NCI-H2171 (cell line): ENCODE measurements at places on chromosomes 5 and 9.

GRCh38 chr9:94603259-94604160 is 9.9 kb upstream of the FBP2 start:
- DNase-seq = peak; percentile 6

DNA sequence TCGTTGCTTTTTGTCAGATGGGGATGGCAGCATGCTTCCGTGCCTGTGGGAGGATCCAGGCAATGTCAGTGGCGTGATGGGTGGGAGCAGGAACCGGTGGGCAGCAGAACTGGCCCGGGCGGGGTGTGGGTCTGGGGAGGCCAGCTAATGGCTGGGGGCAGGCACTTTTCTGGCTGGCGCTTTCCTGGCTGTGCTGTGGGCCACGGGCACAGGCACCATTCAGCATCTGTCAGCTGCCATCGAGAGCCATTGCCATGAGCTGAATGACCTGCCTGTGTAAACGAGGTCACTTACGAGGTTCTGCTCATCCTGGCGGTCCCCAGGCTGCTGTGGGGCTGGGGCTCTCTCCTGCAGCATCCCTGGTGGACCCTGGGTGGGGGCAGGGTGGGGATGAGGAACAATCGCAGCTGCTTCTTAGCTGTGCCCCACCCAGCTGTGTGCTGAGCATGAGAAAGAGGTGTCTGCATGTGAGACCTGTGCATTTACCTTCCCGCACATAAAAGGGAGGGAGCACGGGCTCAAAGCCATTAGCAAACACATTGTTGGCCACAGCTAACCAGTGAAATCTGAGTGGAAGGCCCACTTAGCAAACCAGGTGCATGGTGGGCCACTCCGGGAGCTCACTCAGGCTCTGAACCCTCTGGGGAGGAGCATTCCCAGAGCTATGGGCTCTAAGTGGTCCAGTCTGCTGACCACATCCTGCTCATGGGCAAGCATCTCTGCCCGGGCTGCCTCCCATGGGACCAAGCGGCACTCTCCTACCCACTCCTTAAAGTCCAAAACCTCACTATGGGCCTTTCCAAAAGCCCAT is 41.3 kb upstream of the OLFM1 start:
- no peak for DNase-seq

GRCh38 chr5:52774005-52774410 is 13.7 kb upstream of the ITGA1 start:
- no peak for DNase-seq

- DNase-seq = no peak
Observed at GRCh38 chr9:131960311-131960710, 119.4 kb downstream of the MED27 start.

DNA sequence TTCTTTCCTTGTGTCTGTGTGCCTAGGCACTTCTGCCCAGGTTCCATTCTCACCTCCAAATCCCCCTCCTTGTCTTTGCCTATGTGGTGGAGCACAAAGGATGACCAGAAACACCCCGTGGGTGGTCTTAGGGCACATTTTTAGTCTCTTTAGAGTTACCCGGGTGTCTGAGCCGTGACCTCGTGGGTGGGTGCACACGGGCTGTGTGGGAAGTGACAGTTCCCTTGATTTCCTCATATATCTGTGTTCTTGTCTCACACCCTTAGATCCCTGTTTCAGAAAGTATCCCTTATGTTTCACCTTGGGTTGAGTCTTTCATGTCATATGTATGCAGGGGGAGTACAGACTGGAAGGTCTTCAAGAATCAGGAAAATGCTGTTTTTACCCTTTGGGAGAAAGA is 13.4 kb upstream of the SMIM32 start:
- DNase-seq = no peak

- no peak for DNase-seq
Observed at GRCh38 chr9:20303066-20303465, 319.2 kb downstream of the MLLT3 start.

DNA sequence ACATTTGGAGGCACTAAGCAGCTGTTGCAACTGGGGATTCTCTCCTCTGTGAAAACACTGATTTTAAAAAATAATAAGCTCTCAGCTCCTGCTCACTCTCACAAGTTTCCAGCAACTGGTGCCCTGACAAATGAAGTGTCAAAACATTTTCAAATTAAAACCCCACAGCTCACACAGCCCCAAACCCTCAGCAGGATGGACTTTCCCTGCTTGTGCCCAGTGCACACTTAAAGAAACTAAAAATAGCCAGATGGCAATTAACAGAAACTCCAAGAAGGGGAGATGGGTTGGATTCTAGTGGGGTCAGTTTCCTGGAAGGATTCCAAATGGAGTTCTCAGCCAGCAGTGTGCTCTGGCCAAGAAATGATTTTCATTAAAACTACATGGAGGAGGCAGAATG is 163.0 kb upstream of the PUM3 start:
- DNase-seq = no peak

- DNase-seq = no peak
Observed at GRCh38 chr5:137407090-137407489, 92.0 kb downstream of the SPOCK1 start.

DNA sequence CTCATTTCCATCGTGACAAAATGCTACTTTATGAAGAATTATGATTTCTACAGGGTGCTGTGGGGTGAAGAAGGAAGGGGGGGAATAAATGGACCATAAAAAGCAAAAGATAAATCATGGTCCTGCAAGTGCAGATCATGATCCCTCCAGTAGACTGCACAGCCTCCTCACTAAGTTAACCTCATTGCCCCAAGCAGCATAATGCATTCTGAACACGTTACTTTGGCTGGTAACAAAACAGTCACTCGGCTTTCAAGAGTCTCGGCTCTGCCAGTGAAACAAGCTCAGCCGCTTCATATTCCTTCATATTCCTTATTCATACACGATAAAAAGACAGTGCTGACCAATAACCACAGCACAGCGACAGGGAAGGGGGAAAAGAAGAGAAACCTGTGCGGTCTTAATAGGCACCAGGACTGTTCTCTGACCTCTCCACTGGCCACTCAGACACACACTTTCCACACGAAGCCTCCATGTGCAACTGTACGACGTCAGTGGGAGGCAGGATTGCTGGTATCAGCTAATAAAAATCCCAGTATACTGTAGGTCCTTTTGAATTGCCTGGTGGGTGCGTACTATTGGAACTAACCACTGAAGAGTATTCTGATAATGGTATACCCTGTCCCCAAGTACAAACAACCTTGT is 60.5 kb downstream of the ANKH start:
- DNase-seq = no peak

- no peak for DNase-seq
Observed at GRCh38 chr5:112228667-112229066, 190.4 kb downstream of the EPB41L4A start.

- no peak for DNase-seq
Observed at GRCh38 chr9:116604251-116604650, 82.9 kb upstream of the TRIM32 start.

GRCh38 chr5:142922223-142922952 is 152.2 kb downstream of the ARHGAP26 start:
- DNase-seq = peak; percentile 6

GRCh38 chr9:109817146-109817845 is 37.3 kb downstream of the PALM2AKAP2 start:
- DNase-seq = no peak

DNA sequence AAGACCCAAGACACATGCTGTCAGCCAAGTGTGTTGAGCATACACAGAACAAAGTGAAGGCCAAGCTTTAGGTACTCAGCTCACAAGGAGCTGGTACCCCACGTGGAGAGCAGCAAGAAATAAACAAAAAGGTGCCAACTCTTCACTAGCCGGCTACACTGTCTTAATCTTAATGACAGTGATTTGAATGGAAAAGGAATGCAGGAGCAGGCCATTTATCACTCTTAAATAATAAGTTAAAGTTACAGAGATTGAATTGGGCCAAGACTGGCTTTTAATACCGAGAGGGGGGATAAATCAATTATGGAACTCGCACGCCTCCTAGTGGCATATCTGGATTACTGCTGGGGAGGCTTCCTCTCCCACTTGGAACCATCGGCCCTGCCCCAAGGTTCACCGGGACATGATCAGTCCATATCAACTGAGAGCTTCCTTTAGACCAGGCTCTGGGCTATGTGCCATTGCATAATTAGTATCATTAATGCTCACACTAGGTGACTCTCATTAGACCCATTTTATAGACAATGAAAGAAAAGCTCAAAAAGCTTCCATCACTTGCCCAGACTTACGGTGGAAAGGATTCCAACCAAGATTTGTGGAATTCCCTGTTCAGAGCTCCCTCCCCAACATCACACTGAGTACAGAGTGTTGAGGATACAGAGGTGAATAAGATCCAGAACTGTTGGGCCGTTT is 94.0 kb downstream of the ACTL7B start:
- no peak for DNase-seq

DNA sequence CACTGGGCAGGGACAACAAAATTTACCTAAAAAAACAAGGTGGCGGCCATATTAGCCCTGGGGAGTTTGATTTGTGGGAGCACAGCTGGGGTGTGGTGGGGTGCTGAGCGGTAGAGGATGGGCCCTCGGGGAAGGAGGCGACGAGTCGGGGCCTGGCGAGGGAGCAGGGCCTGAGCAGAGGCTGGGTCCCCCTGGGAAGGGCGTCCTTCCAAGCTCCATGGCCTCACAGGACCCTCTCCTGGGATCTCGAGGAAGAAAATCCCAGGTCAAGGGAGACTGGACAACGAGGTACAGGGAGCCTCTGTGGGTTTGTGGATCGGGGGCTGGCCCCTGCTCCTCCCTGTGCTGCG is 165.5 kb downstream of the CACNA1B start:
- no peak for DNase-seq

DNA sequence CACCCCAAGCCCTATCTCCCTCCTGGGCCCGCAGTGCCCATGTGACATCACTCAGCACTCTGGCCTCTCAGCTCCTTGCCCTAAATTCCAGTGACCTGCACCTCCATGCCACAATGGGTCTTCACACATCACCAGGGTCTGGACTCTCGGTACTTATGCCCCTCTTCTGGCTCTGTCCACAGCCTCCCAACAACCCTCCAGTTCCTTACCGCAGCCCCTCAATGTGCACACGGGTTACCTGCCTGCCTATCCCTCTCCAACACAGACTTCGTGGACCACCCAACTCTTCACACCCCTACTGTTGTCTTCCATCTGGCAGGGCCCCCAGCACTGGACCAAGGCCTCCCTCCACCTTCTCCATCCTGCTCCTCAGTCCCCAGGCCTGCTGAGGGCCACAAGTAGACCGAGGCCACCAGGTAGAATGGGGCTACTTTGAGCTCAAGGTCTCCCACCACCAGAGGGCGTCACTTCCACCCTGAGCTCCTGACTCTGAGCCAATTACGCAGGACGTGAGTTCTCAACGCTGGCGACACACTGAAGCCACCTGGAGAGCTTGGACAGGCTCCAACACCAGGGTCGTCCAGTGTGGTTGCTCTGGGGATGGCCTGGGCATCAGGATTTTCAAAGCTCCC is 172.1 kb downstream of the GABBR2 start:
- DNase-seq = no peak

GRCh38 chr5:178176791-178177190 is 10.4 kb downstream of the GMCL2 start:
- DNase-seq = no peak

- no peak for DNase-seq
Observed at GRCh38 chr5:133398646-133399101, 213.7 kb downstream of the FSTL4 start.

DNA sequence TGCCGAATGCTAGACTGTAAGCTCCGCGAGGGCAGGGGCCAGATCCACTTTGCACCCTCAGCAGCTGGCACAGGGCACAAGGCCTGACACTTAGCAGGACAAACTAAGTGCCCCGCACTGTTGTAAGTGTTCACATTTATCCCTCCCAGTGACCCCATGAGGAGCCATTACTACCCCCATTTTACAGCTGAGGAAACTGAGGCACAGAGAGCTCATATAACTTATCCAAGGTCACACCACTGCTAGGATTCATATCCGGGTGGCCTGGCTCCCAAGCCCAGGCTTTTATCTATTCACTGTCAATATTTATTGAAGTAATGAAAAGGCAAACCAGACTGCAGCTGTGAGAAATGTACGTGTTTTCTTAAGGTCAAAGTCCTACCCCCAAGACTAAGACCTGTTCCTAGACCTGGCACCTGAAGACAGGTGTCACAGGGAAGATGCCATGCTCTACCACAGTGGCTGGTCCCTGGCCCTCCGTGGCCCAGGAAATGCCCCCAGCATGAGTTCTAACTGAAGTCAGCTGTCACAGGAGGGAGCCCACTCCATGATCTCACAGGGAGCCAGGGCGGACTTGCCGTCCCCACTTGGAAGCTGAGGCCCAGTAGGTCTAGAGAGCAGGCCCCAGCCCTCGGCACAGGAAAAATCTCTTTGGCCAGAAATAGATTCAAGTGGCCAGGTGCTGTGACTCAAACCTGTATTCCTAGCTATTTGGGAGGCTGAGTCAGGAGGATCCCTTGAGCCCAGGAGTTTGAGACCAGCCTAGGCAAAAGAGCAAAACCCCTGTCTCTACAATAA is 74.7 kb upstream of the IL17B start:
- DNase-seq = no peak

DNA sequence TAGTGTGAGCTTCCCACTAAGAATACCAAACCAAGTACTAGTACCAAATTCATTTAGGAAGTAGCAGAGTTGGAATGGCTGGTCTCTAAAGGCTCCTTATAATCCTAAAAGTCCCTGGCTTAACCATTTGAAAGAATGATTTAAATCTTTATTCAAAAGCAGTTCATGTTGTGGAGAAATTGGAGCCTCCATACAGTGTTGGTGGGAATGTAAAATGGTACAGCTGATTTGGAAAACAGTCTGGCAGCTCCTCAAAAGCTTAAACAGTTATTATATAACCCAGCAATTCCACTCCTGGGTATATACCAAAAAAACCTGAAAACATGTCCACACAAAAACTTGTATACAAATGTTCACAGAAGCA is 2.9 kb downstream of the PLIN2 start:
- no peak for DNase-seq

DNA sequence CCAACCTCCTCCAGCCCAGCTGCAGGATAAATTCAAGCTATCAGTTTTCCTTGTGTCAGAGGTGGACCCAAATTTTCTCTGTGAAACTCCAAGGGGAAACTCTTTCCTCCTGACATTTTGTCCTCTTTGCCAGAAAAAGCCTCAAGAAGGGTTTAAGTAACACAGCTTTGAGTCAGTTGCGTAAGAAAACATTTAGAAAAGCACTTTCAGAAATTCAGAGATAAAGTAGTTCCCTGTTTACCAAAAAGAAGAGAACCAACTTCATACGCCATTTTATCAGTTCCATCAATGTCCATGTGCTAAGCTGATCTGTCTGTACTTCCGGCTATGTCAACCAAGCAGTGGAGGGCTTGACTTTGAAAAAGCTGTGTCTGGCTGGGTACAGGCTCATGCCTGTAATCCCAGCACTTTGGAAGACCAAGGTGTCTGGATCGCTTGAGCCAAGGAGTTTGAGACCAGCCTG is 19.9 kb upstream of the SUSD1 start:
- DNase-seq = no peak

- no peak for DNase-seq
Observed at GRCh38 chr5:138662599-138662998, 87.4 kb upstream of the HSPA9 start.

GRCh38 chr5:150778517-150779396 is at the start of gene SMIM3:
Gene SMIM3, plus strand, starts transcription at chr5:150778757. Its CDS starts 16,684 bp downstream, at chr5:150795441.
- no peak for DNase-seq

DNA sequence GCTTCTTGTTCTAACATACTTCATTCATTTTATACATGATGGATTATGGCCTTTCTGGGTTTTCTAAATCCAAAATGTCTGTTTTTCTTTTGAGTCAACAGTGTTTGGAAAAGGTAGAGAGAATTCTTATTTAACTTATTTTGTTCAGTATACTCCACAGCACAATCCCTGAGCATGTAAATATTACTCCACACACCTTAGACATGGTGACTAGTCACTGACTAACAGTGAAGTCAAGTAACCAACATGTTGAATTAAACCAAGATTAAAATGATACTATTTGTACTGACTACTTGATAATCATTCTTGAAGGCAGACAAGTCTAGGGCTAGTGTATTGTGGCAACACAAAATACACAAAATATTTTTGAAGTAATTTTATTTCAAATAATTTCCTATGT is 55.0 kb downstream of the HAPLN1 start:
- DNase-seq = no peak
